ENCODE measurements at places on chromosomes 4 and X.

GRCh38 chr4:110867251-110867960, 244.5 kb upstream of the PITX2 start:
- DNase-seq: no peak

DNA sequence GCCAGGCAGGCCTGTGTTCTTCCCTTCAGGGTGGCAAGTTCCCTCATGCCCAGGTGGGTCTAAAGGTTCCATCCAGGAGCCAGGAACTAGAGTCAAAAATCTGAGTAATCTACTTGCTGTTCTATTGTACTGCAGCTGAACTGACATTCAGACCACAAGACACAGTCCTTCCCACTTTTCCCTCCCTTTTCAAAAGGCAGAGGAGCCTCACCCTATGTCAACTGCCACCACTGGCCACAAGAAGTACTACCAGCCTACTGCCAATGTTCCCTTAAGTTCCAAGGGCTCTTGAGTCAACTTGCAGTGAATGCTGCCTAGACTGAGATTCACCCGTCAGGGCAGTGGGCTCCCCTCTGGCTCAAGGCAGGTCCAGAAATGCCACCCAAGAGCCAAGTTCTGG, 133.5 kb downstream of the FAM47B start:
- no peak for DNase-seq

DNA sequence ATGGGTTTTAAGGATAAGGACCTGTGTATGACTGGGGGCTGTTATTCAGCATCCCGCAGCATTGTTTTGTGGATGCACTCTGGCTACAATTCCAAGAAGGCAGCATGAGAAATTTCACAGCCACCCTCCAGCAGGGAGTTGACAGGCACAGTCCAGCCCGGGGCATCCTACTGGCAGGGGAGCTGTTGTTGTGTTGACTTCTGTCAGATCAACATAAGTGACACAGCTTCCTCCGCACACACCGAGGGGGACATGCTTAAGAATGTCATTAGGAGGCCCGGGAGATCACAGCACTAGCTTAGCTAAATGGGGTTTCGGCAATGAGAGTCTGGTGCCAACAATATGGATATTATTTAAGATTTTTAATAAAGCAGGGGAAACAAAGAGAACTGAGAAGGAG, 326.5 kb downstream of the ASMT start:
- DNase-seq: no peak

DNA sequence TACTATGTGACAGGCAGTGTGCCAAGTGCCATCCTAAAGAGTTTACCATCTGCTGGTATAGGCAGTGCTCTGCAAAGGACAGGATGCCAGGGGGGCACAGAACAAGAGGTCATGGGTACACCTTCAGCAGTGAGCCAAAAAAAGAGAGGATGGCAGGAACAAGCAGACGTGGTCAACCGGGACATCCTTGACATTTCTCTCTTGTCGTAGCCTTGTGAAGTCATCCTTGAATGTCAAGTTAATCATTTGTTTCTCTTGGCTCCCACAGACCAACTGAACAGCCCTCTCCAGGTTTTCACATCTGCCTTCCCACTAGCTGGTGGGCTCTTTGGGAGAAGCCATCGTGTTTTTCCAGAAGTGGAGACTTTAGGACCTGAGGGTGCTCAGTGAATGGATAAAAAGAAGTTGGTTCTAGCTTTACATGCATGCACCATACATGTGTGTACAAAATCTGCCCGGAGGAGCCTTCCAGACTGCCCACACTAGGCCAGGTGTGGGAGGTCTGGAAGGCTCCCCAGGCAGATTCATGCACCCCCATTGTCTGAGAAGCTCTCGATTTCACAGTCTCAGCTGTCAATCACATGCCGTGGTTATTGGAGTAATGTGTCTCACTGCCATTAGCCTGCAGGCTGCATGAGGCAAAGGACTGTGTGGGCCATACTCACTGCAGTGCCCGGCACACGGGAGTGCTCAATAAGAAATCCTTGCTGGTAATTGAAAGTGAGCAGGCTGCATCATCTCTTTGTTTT, 16.4 kb downstream of the PNMA6F start:
- no peak for DNase-seq

DNA sequence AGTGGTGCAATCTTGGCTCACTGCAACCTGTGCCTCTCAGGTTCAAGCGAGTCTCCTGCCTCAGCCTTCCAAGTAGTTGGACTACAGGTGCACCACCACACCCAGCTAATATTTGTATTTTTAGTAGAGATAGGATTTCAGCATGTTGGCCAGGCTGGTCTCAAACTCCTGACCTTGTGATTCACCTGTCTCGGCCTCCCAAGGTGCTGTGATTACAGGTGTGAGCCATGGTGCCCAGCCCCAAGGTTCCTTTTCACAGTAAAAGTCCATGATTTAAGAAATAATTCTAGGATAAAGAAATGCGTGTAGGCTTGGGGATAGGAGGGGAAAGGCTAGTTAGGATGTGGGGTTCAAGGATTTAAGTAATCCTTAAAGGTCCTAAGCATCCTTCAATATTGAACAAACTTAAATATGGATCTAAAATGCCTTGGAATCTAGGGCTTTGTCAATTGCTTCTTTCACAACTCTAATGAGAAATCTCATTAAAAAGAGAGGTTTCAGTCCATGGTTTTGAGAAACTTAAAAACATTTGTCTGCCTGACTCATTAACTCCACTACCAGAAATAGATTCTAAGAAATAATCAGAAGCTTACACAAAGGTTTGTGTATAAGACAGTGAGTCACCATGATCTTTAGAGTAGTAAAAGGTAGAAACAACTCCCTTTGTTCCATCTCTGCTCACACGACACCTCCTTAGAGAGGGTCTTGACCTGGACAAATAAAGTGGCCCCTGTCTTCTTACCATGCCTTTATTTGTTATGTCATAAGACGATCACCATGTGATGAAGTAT, 203.2 kb downstream of the PTTG2 start:
- DNase-seq: no peak

DNA sequence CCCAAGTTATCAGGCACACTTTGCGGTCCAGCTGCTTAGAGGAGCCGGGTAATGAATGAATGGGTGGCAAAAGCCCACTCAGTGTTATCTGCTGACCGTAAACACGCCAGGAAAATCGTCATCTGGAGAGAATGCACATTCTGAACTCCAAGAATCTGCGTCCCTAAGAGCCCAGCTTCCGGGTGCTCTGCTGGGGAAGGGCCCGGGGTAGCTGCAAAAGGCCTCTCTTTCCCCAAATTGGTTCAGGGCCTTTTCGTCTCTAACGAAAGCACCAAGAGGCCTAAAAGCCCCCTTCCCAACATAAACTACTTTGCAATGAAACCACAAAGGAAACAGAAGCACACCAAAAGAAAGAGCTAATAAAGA, 1.6 kb upstream of the SFRP2 start:
- no peak for DNase-seq

- DNase-seq: no peak
Observed at GRCh38 chr4:113260688-113261087, 211.2 kb downstream of the ANK2 start.

DNA sequence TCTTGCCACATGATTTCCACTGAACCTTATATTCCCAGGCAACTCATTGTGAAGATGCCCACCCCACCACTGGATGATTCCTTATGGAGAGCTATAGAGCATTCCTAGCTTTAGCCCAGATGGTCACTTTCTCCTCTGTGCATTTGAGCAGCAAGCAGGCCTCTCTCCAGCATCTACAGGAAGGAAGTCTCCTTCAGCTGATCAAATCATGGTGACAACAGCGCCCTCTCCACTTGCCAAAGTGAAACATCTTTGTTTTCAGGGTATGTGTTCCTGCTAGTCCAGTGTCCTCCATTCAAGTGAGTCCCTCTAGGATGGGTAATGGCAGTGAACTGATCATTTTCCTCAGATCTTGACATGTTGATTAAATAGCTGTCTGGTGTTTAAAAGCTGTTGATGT, 10.9 kb upstream of the SYTL5 start:
- DNase-seq: no peak

DNA sequence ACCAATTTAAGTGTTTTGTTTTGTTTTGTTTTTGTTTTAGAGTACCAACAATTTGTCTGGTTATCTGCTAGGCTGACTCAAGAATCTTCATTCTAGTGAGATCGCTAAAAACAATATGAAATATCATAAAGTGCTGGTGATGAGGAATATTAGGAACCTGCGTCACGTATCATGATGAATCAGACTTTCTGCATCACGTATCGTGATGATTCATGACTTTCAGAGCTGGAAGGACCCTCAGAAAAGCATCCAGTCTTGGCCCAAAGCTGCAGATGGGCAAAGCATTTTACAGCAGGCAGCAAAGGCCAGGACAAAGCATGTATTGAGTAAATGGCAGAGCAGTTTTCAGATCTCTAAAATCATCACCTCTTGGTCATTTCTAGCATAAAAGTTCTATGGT, 278.0 kb upstream of the BOD1L1 start:
- DNase-seq: no peak

DNA sequence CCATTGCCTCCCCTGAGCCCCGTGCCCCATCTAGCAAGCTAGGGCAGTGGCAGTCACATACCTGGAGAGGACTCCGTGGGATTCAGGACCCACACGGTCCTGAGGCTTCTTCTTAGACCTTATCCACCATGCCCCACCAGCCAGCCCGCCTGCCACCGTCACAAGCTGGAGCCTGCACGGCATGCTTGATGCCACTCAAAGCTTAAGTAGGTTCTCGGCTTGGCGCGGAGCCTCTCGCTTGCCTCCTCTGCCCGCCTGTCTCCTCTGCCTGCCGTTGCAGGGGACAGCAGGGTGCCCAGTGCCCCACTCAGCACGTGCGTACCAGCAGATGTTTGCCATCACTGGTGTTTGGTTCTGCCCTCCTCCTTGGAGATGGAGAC, 14.1 kb downstream of the PSAPL1 start:
- no peak for DNase-seq

GRCh38 chr4:15729910-15730533, 27.2 kb downstream of the BST1 start:
- DNase-seq: peak; percentile 11

GRCh38 chr4:8710416-8710815, 117.9 kb downstream of the CPZ start:
- DNase-seq: no peak

GRCh38 chr4:87499403-87500091, 29.6 kb downstream of the SPARCL1 start:
- DNase-seq: no peak

DNA sequence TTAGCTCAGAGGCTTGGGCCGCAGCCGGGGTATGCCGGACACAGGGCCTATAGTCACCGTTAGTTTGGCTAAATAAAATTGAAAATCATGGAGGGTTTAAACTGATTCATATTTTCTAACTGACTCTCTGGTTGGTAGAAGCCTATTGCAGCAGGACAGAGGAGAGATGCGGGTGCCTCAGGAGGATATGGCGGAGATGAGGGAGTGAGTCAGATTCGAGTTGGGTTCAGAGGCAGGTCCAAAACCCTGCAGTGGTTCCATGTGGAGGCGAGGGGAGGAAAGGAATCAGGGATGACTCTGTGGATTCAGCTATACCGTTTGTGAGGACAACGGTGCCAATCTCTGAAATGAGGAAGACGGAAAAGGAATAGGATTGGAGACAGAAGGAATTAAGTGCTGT, 176.6 kb downstream of the PALLD start:
- no peak for DNase-seq

DNA sequence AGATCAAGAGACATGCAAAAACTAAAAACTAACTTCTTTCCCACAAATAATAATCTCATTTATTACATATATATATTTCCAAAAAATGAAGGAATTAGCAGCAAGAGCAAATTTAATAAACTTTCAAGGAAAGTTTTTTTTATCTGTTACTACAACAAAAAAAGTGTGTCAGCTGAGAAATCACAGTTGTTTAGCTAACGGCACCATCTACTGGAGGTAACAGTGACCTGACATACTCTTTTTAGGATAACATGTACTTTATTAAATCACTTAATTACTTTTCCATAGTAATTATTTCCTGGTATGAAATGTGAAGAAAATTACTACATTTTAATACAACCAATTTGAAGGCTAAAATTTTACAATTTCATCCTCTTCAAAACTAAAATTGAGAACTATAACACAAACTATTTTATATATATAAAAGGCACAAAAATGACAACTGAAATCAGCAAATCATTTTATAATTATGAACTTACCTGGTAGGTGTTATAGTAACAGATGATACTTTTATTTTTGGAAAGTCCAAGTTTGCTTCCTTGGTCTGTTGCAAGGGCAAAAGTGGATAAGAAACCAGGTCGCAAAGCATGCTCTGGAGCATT, 9.1 kb downstream of the LAMTOR3 start:
- no peak for DNase-seq

GRCh38 chr4:168586926-168587325, 90.1 kb downstream of the PALLD start:
- no peak for DNase-seq

DNA sequence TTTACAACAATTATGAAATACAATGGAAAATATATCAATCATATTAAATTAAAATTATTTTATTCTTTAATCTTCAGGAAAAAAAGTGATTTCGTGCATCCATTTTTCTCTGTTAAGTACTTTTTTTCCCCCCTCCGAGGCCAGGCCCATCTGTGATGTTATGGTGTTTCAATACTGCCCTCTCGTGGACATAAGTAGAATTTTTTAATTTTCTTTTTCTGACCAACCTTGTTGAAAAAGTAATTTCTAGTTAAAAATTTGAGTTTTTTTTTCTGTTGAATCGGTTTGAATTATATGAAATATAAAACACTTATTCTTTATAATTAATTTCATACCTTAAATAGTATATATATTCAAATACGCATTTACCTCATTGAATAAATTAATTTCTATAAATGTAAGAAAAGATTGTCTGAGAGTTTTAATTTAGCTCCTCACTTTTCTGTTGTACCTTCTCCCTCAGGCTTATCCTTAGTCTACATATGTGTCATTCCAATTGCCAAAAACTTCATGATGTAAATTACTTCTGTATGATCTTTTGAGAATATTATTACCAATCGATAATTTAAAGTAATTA, 175.8 kb upstream of the TECRL start:
- peak; percentile 24 for DNase-seq

- no peak for DNase-seq
Observed at GRCh38 chr4:127631420-127631819, 1.3 kb upstream of the INTU start.

- DNase-seq: no peak
Observed at GRCh38 chr4:55553441-55554201, 6.9 kb upstream of the CLOCK start.

DNA sequence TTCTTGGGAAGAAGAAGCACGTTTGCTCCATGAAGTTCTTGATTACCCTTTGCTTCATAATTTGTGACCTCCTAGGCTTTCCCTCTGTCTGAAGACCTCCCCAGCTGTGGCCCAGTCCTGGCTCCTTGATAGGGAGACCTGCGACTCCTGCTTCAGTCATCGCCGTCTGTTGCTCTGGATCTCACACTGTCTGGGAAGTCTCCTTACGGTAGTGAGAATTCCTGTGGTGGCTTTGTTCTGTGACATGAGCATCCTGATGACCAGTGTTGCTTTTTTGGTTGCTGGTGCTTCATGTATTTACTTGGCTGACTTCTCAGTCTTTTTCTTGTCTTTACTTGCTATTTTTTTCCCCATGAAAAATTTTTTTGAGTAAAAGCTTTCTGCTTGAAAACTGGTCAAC, 44.2 kb downstream of the JADE1 start:
- DNase-seq: no peak
